ENCODE measurements at places on chromosomes 6 and 20. TPM values are rescaled to one million over a fixed set of nuclear protein-coding genes. Genes with fewer than 3 reads are reported as not detected.

Gene EEF1A2
- 3.4 TPM for total RNA-seq

GRCh38 chr6:127053875-127054235 lies 64.6 kb upstream of the RSPO3 start:
- H3K27me3 ChIP-seq: no peaks in the 10 kb centered on the region
- H3K4me1 ChIP-seq: peaks cover 28% of the 10 kb centered on the region
- H3K36me3 ChIP-seq: no peaks in the 10 kb centered on the region
- H3K27ac ChIP-seq: peak overlapping the region; percentile 78
- peak; percentile 54 for DNase-seq

GRCh38 chr6:84554706-84555105 lies 209.7 kb downstream of the TBX18 start:
- no peak overlapping the region for H3K27ac ChIP-seq
- H3K27me3 ChIP-seq: no peaks in the 10 kb centered on the region
- H3K36me3 ChIP-seq: no peaks in the 10 kb centered on the region
- no peak for DNase-seq
- no peak overlapping the region for H3K4me3 ChIP-seq
- no peaks in the 10 kb centered on the region for H3K4me1 ChIP-seq

GRCh38 chr6:104684911-104685415 lies 174.8 kb downstream of the HACE1 start:
- no peak overlapping the region for H3K27ac ChIP-seq
- no peaks in the 10 kb centered on the region for H3K36me3 ChIP-seq

DNA sequence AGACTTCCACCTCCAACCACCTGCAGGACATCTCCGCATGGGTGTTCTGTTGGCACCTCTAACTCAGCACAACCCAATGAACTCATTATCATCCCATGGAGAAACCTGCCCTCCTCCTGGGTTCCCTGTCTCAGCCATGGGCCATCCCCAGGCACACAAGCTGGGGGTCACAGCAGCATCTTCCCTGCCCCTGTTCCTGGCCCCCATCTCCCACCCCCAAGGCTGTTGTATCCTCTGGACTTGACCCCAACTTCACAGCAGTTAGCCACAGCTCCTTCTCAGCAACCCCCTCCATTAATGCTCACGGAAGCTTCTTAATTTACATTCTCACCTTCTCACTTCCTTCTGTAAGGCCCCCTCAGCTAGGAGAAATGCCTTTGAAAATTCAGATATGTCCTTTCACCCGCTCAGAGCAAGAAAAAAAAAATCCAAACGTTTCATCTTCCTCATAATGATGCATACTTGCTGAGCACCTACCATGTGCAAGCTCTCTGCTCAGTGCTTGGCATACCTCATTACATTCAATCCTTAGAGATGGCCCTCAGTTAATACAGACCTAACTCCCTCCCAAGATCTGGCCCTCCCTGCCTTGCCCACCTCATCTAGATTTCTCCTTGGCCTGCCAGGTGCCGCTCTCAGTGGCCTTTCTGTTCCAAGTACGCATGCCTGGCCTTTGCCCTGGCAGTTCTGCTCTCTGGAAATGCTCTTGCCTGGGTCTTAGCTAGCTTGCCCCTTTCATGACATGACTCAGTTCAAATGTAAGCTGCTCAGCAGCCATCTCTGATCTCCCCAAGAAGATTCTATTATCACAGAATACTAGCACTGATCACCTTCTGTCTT lies 2.5 kb upstream of the NELFCD start:
- H3K27ac ChIP-seq: no peak overlapping the region
- DNase-seq: no peak
- H3K4me3 ChIP-seq: no peak overlapping the region
- no peaks in the 10 kb centered on the region for H3K27me3 ChIP-seq
- no peaks in the 10 kb centered on the region for H3K36me3 ChIP-seq

GRCh38 chr6:34578445-34579262 lies 22.5 kb upstream of the SPDEF start:
- no peaks in the 10 kb centered on the region for H3K27me3 ChIP-seq
- no peak for DNase-seq
- H3K4me3 ChIP-seq: no peak overlapping the region
- H3K4me1 ChIP-seq: no peaks in the 10 kb centered on the region

DNA sequence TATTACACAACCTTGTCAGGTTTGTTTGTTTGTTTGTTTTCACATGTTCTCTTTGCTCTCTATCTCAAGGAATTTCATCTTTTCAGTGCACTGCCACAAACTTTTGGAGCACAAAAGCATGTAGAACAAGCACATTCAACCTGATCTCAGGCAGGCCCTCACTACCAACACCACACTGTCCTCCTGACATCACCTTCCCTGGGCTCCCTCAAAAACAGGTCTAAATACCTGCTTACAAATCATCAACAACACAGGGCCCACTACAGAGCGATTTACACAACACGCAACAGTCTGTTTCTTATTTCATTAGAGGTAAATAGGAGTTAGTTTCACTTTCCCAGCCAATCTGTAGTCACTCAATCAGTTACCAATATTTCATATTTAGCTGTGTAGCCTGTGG lies 241.4 kb downstream of the EPHA7 start:
- no peak for DNase-seq
- H3K27me3 ChIP-seq: no peaks in the 10 kb centered on the region
- no peak overlapping the region for H3K4me3 ChIP-seq
- H3K4me1 ChIP-seq: no peaks in the 10 kb centered on the region
- no peak overlapping the region for H3K27ac ChIP-seq

- DNase-seq: no peak
- no peak overlapping the region for H3K4me3 ChIP-seq
- peaks cover 2% of the 10 kb centered on the region for H3K4me1 ChIP-seq
- H3K27me3 ChIP-seq: peaks cover 43% of the 10 kb centered on the region
Observed at GRCh38 chr6:30007132-30007764, 53.8 kb upstream of the POLR1H start.

Gene FBXO9
- total RNA-seq: 58.9 TPM

DNA sequence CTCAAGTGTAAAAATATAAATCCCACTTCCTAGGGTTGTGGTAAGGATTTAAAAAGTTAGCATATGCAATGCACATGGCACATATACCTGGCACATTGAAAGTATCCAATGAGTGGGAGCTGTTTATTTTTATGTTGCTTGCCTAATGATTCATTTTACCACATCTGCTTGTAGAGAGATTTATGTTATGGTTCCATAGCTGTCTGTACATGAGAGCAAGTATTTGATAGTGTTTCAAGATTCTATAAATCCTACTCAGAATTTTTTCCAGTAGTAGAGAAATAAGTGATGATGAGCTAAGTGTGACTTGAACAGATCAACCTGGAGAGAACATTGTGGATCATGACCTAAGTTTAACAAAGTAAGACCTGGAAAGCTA lies 125.3 kb upstream of the SPTLC3 start:
- H3K4me1 ChIP-seq: no peaks in the 10 kb centered on the region
- H3K27me3 ChIP-seq: no peaks in the 10 kb centered on the region
- no peak for DNase-seq
- H3K36me3 ChIP-seq: no peaks in the 10 kb centered on the region
- H3K27ac ChIP-seq: no peak overlapping the region
- no peak overlapping the region for H3K4me3 ChIP-seq

GRCh38 chr6:32700391-32701040 lies 34.1 kb upstream of the HLA-DQB1 start:
- DNase-seq: peak; percentile 67
- H3K36me3 ChIP-seq: no peaks in the 10 kb centered on the region
- H3K27ac ChIP-seq: no peak overlapping the region
- no peak overlapping the region for H3K4me3 ChIP-seq
- peaks cover 6% of the 10 kb centered on the region for H3K4me1 ChIP-seq

Gene SLC17A9
- 49.4 TPM for total RNA-seq

GRCh38 chr6:26250698-26251044 lies 114.3 kb upstream of the BTN3A2 start:
- H3K27me3 ChIP-seq: no peaks in the 10 kb centered on the region
- H3K4me3 ChIP-seq: peak overlapping the region; percentile 31
- H3K4me1 ChIP-seq: peaks cover 3% of the 10 kb centered on the region
- H3K27ac ChIP-seq: peak overlapping the region; percentile 67
- no peaks in the 10 kb centered on the region for H3K36me3 ChIP-seq

GRCh38 chr6:111604259-111605099 lies 1.2 kb downstream of the TRAF3IP2 start:
- no peaks in the 10 kb centered on the region for H3K27me3 ChIP-seq
- H3K36me3 ChIP-seq: no peaks in the 10 kb centered on the region
- peak; percentile 90 for DNase-seq
- peaks cover 62% of the 10 kb centered on the region for H3K4me1 ChIP-seq

DNA sequence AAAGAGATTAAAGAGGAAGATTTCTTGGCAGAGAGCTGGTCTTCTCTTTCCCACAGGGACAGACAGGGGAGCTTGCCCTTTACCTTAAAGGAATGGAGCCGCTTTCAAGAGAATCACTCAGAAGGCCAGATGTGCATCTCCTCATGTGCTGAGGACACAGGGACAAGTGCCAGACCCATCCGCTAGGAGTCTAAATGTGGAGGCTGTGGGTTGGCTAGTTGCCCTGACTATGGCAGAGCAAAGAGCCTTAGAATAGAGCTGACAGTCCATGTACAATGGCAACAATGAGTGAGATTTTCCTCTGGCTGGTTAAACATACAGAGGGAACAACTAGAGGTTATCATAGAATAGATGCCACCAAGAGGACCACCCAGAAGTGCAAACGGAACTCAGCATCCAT lies 7.3 kb upstream of the DOK5 start:
- H3K4me3 ChIP-seq: no peak overlapping the region
- no peaks in the 10 kb centered on the region for H3K36me3 ChIP-seq
- H3K27me3 ChIP-seq: no peaks in the 10 kb centered on the region
- no peaks in the 10 kb centered on the region for H3K4me1 ChIP-seq

Gene SLC13A3
- 0.40 TPM for total RNA-seq

Gene PRDM13
- total RNA-seq: not detected

- no peaks in the 10 kb centered on the region for H3K27me3 ChIP-seq
- peaks cover 31% of the 10 kb centered on the region for H3K4me1 ChIP-seq
- no peak overlapping the region for H3K4me3 ChIP-seq
- no peak overlapping the region for H3K27ac ChIP-seq
- no peak for DNase-seq
- peaks cover 2% of the 10 kb centered on the region for H3K36me3 ChIP-seq
Observed at GRCh38 chr20:34388000-34388399, 24.9 kb downstream of the ITCH start.

Gene DEFB124
- total RNA-seq: not detected

GRCh38 chr20:48556956-48557355 lies 270.8 kb downstream of the PREX1 start:
- H3K4me3 ChIP-seq: no peak overlapping the region
- DNase-seq: no peak
- H3K27ac ChIP-seq: no peak overlapping the region
- H3K36me3 ChIP-seq: no peaks in the 10 kb centered on the region
- H3K27me3 ChIP-seq: no peaks in the 10 kb centered on the region

Gene DCBLD1
- 44.3 TPM for total RNA-seq

DNA sequence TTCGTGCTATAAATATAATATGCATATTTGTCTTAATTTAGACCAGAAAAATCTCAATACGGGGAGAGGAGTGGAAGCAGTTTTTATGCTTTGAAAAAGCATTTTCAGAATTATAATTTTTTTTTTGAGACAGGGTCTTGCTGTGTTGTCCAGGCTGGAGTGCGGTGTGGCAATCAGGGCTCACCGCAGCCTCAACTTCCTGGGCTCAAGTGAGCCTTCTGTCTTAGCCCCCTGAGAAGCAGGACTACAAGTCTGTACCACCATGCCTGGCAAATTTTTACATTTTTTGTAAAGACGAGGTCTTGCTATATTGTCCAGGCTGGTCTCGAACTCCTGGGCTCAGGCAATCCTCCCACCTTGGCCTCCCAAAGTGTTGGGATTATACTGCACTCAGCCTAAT lies 197.2 kb downstream of the FOXC1 start:
- peaks cover 9% of the 10 kb centered on the region for H3K4me1 ChIP-seq
- no peaks in the 10 kb centered on the region for H3K36me3 ChIP-seq
- no peak for DNase-seq
- no peak overlapping the region for H3K27ac ChIP-seq
- no peak overlapping the region for H3K4me3 ChIP-seq

Gene PACSIN1
- total RNA-seq: not detected

DNA sequence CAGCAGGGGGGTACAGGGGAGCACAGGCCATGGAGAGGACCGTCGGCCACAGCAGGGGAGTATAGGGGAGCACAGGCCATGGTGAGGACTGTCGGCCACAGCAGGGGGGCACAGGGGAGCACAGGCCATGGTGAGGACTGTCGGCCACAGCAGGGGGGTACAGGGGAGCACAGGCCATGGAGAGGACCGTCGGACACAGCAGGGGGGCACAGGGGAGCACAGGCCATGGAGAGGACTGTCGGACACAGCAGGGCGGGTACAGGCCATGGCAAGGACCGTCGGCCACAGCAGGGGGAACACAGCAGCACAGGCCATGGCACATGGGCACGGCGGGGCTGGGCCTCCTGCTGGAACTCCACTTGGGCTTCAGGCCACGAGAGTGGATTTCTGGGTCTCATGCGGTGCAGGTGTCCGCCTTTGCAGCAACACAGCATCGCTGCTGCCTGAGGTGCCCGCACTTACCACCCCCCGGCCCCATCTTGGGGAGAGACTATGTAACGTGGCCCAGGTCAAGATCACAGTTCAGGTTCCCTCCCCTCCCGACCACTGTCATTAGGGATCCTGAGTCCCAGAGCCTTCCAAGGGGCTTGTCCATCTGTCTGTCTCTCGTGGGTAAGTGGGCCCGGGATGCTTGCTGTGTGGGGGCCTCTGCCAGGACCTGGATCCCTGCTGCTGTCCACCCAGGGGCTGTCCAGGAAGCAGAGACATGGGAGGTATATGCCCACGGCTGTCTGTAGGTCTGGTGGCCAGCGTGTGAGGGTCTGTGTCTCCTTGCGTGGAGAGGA lies 2.5 kb downstream of the NPBWR2 start:
- no peak overlapping the region for H3K27ac ChIP-seq
- no peak overlapping the region for H3K4me3 ChIP-seq
- no peak for DNase-seq
- no peaks in the 10 kb centered on the region for H3K4me1 ChIP-seq

- no peak for DNase-seq
- H3K4me3 ChIP-seq: no peak overlapping the region
- no peaks in the 10 kb centered on the region for H3K4me1 ChIP-seq
- H3K36me3 ChIP-seq: no peaks in the 10 kb centered on the region
Observed at GRCh38 chr20:40956542-40957264, 71.9 kb upstream of the TOP1 start.

DNA sequence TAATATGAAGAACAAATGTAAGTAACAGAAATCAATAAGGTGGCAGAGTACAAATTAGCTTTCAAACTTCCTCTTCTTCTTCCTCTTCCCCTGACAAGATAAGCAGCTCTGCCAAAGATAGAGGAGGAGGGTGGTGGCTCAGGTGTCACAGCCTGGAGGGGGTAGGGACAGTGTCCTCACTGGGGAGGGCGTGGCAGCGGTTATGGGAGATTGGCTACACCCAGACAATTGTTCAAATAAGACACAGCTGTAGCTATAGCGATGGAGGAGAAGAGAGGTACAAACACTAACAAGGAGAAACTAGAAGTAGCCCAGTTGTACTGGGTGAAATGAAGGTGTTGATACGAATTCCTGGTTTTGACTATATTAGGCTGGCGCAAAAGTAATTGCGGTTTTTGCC lies 198.5 kb downstream of the TBXT start:
- no peak overlapping the region for H3K27ac ChIP-seq
- H3K4me1 ChIP-seq: no peaks in the 10 kb centered on the region
- no peak overlapping the region for H3K4me3 ChIP-seq
- H3K36me3 ChIP-seq: no peaks in the 10 kb centered on the region
- no peaks in the 10 kb centered on the region for H3K27me3 ChIP-seq

Gene SEL1L2
- total RNA-seq: not detected

GRCh38 chr6:146847426-146847825 lies 248.7 kb downstream of the ADGB start:
- no peak overlapping the region for H3K4me3 ChIP-seq
- peak; percentile 60 for DNase-seq
- no peaks in the 10 kb centered on the region for H3K36me3 ChIP-seq
- H3K4me1 ChIP-seq: peaks cover 8% of the 10 kb centered on the region

Gene TFAP2A
- not detected for total RNA-seq

- peak overlapping the region; percentile 64 for H3K27ac ChIP-seq
- H3K4me3 ChIP-seq: no peak overlapping the region
- peak; percentile 79 for DNase-seq
- H3K36me3 ChIP-seq: no peaks in the 10 kb centered on the region
- peaks cover 15% of the 10 kb centered on the region for H3K4me1 ChIP-seq
Observed at GRCh38 chr6:146289816-146290588, 253.6 kb upstream of the RAB32 start.
